ENCODE measurements at places on chromosomes 7 and 10.

DNA sequence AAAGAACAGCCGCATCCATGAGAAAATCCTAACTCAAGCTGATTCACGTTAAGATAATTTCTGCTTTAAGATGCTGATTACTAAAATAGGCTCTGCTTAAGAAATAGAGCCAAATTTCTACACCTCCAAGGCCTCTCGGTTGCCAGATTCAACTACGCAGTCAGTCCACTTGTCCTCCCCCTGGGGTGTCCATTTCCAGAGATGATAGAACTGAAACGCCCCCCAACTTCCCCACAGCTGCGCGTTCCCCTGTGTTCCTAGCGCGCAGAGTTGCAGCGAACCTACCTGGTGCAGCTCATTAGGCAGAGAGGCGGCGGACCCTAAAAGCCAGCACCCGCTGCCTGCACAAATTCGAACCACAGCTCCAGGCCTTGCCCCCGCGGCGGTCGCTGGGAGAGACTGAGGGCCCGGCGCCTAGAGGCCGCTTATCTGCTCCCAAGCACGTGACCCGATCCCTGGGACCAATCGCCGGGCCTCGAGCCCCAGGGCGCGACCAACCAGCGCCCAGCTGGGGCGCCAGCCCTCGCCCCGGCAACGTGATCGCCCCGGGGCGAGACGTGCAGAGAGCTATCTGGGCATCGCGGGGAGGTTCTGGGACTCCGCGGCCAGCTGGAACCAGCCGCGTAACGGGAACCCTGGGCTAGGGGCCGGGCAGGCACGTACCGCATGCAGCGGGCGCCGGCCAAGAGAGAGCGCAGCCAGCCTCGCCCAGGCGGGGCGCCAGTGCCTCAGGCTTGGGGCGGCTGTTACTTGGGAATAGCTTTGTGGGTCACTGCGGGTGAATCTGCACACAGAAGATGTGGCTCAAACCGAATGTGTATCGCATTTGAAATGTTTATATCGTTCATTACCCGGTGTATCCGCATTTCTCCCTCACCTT lies at the start of gene PPP1R3C:
PPP1R3C (minus strand) TSS at position 401 of the 880 bp plus-strand sequence; CDS start at position 299, 102 bp downstream.
- peak; percentile 42 for DNase-seq

GRCh38 chr10:99619851-99620710 lies at the start of gene SLC25A28:
TSS of gene SLC25A28 (minus strand) at chr10:99620439. CDS start at chr10:99620335, 104 bp downstream.
- peak; percentile 86 for DNase-seq

GRCh38 chr10:13340626-13341376 lies 7.3 kb downstream of the SEPHS1 start:
- DNase-seq = no peak

DNA sequence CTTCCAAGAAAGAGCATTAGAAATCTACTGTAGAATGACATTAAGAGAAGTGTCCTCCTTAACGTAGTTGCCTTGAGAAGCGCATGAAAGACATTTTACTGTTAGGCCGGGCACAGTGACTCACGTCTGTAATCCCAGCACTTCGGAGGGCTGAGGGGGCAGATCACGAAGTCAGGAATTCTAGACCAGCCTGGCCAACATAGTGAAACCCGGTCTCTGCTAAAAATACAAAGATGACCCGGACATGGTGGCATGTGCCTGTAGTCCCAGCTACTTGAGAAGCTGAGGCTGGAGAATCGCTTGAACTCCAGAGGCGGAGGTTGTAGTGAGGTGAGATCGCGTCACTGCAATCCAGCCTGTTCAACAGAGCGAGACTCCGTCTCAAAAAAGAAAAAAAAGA lies 28.9 kb downstream of the TARP start:
- DNase-seq = no peak

DNA sequence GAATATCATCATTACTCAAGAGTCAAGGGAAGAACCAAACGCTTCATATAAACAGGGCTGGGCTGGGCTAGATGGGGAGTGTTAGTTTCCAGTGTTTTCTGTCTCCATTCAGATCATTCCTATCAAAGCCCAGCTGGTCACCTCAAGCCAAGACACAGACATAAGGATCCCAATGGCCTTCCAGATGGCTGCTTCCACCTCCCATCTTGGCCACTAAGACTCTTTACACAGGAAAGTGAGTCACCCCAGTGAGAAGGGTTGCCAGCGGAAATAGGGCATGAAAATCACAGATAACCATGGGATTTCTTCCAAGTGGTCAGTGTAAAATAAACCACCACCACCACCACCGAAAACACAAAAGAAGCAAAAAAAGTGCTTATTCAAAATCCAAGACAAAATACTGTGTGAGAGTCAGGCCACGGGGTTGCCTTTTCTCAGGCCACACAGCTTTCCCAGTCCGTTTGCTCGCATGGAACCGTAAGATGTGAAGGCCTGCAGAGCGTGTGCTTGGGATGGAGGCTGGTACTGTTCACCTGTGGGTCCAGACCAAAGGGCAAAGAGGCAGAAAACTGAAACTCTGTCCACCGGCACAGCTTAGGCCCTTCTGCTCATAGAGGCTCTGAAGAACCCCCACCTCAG lies 5.6 kb downstream of the PRSS2 start:
- DNase-seq = no peak

- DNase-seq = no peak
Measured at GRCh38 chr7:16935341-16935735, 53.6 kb upstream of the AGR3 start.

GRCh38 chr10:72792288-72792687 lies 100.3 kb downstream of the MCU start:
- DNase-seq = no peak

DNA sequence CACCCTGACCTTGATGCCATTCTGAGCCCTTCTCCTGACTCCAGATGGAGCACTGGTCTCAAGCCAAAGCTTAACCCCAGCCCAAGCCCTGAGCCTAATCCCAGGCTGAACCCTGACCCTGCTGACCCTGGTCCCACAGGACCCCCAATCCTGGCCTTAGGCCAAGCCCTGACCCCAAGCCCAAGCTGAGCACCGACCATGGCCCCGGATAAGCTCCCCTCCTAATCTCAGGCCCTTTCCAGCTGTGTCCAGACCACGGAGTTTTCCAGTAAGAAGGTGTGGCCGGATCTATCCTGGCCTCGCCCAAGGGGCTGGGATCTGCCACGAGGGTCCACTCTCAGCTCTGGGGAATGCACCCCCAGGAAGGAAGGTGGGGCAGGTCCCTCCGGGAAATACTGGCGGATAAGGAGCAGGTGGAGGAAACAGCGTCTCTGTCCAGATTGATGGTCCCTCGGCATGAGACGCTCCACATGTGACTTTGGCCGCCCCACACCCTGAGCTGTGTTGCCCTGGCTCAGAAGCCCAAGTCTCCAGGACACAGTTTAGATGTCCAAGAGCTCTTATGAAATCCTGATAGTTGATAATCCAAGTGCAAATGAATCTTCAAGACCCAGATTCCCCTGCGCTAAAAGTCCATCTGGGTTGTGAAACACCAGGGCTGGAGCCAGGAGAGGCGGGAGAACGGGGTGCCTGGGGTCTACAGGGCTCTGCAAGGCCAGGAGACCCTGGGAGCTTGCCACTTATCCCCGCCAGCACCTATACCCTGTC lies 10.4 kb downstream of the ELN start:
- no peak for DNase-seq

DNA sequence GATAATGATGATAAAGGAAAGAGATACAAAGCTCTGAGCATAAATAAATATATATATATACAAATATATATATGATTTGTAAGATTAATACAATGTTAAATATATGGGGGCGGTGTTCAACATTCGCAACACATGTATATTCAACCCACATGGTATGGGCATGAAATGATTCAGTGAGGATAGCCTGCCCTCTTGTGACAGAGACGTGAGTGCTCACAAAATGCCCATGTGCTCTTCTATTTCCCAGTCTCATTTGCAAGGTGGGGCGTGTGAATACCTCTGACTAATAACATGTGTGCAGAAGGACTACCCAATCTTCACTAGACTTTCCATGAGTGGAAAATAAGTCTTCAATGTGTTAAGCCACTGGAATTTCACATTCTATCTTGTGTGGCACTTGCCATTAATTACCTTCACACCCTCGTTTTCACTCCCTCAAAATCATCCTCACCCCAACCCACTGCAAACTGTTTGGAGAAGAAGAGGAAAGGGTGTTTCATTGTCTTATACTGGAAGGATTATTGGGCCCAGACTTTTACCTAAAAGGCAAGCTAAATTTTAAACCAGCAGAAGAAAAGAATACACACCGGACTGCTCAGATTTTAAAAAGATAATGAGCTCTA lies 26.9 kb downstream of the ASAH2 start:
- DNase-seq = peak; percentile 1

GRCh38 chr7:121985476-121986030 lies 112.6 kb downstream of the PTPRZ1 start:
- no peak for DNase-seq

GRCh38 chr7:467393-467828 lies 52.2 kb downstream of the PDGFA start:
- DNase-seq = no peak

DNA sequence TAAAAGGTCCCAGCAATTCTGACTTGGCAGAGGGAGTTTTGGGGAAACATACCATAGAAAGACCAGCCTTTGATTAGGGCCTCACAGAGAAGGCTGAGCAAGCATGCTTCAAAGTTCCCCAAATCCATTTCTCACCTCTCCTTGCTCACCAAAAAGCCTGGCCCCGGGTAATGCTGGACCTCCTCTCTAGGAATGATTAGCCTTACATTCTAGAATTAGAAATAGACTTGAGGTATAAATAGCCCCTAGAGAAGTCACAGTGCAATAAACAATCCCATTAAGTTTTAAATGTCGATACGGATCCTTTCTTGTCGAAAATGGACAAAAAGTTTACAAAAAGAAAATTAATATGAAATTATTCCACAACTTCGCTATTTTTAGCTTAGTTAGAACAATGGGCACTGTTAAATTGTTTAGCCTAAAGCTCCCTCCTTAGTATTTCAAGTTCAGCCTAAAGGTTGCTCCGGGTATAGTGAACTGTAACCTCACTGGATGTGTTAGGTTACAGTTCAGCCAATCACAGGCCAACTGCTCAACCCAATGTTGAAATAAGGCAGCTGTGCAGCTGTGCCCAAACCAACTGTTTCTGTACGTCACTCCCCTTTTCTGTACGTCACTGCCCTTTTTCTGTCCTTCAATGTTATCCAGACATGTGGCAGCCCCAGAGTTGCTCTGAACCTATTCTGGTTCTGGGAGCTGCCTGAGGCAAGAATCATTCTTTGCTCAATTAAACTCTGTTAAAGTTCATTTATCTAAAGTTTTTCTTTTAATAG lies 7.9 kb upstream of the GSDME start:
- DNase-seq = no peak

- no peak for DNase-seq
Measured at GRCh38 chr10:26090026-26090425, 126.5 kb upstream of the GAD2 start.

DNA sequence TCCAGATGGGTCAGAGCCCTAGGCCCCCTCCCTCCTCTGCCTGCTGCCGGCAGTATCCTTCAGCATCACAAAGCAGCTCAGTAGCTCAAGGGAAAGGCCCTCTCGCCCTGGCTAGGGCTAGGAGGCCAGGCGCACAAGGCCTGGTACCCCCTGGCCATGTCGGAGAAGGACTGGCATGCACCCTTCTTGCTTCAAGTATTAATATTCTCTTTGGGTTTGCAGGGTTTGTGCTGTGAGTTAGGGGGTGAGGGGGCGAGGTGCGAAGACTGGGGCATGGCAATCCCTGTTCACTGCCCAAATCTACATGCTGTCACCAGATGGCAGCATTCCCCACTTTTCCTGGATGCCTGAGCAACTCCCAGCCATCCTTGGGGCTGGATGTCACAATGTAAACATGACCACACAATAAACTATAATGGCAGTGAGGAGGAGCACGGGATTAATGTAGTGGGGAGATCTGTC lies 105.2 kb downstream of the NEURL1 start:
- DNase-seq = no peak

DNA sequence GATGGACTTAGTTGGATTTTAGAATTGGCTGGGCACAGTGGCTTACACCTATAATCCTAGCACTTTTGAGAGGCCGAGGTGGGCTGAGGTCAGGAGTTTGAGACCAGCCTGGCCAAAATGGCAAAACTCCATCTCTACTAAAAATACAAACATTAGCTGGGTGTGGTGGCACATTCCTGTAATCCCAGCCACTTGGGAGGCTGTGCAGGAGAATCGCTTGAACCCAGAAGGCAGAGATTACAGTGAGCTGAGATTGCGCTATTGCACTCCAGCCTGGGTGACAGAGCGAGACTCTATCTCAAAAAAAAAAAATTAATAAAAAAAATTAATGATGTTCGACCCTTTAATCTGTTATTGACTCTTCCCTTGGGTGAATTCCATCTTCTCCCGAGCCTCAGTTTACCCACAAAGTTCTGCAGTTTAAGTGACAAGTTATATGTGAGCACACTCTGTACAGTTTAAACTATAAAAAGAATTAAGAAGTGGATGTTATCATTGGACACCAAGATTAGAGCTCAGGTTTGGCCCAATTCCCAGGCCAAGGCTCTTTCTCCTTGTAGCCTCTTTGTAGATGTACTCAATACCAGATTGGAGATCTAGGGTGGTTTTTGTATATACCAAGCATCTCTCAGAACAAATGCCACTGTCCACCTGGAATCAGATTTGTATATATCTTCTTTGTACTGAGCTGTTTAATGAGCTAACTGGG lies 15.0 kb downstream of the KAT6B start:
- DNase-seq = no peak

DNA sequence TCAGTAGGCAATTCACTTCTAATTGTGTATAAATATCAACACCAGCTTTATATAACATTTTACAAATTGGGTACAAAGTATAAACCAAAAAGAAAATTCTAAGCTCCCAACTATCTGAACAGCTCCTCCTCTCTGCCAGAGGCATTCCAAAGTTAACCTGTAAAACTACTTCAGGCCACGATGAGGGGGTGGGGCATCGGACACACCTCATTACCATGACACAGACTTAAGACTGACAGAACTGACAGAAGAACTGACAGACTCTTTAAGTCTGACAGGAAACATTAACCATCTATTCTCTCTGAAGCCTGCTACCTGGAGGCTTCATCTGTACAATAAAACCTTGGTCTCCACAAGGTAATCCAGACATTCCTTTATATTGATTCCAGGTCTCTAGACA lies 12.3 kb downstream of the ESYT2 start:
- no peak for DNase-seq

DNA sequence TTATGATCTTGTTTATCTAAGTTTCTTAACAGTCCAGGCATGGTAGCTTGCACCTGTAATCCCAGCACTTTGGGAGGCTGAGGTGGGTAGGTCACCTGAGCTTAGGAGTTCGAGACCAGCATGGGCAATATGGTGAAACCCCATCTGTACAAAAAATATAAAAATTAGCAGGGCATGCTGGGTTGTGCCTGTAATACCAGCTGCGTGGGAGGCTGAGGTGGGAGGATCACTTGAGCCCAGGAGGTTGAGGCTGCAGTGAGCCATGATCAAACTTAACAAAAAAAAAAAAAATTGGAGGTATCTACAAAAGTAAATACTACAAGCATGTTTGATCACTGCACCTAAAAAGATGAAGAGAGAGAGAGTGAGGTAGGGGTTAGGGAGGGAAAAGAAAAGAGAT lies 9.0 kb upstream of the EZH2 start:
- DNase-seq = no peak

GRCh38 chr10:47023237-47024045 lies 112.2 kb downstream of the PTPN20 start:
- no peak for DNase-seq

Data from activated CD4-positive, alpha-beta T cell treated with anti-CD3 and anti-CD28 coated beads for 24 hours (primary cell).